Globus pallidus (tissue), 1 donor: ENCODE measurements at places on chromosomes 2 and 18.

DNA sequence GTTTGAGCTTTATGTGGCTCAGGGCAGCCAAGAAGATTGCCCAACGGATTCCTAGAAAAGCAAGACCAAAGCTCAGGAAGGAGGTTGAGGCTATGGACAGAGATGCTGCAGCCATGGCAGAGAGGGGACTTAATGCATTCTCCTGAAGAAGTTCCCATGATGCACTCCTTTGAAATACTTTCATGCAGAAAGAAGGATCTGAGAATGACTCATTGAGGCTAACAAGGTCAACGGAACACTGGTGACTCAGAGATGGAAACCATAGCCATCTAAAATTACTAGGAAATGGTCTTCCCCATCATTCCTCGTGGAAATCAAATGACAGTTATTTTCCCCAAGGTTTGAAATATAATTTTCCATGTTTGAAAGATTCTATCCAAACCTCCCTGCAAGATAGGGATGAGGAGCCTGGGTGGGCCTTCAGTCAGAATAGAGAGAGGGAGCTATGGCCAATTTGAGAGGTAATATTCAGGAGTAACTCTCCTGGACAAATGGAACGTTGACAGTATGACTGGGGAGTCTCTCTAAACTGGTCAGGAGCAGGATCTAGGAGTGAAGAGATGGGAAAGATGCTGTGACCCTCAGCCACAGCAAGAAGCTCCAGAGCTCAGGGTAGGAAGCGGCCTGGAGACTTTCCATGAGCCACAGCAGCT lies 63.0 kb downstream of the REEP1 start:
- DNase-seq = no peak

- no peak for DNase-seq
These were observed 96.0 kb upstream of the FHL2 start for GRCh38 chr2:105494683-105495425.

GRCh38 chr2:109409321-109410038 lies 204.3 kb downstream of the SEPTIN10 start:
- DNase-seq = no peak

DNA sequence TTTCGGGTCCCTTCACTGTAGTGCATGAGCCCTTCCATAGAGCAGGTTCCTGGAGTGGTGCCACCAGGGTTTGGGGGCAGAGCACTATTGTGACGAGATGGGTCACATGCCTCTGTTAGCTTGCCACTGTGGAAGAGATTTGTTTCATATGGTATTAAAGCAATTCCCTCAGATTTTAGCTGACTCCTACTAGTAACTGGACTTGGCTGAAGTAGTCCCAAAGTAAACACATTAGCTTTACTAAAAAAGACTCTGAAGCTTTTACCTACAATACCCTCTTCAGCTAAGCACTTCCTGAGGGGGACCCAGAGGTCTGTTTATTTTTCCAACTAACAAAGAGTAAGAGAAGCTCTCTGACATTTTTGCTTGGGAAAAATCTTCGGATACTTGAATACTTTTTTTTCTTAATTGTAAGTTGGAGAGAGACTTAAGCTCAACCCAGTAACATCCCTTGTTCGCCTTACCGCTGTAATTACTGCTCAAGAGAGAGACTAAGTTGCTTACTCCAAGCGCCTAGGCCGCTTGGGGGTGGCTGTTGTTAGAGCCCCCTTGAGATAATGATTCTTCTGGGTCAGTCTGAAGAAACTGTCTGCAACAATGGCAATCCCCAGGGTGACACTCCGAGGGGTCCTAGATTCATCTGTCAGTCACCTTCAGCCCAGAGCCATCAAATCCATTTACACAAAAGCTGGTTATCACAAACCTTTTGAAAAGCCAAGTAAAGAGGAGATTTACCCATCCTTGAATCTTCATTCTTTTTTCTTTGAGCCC lies 177.4 kb downstream of the FIGN start:
- no peak for DNase-seq

- no peak for DNase-seq
These were observed 37.5 kb downstream of the SNED1 start for GRCh38 chr2:241035818-241036396.
